ENCODE measurements at places on chromosomes 2 and 18.

DNA sequence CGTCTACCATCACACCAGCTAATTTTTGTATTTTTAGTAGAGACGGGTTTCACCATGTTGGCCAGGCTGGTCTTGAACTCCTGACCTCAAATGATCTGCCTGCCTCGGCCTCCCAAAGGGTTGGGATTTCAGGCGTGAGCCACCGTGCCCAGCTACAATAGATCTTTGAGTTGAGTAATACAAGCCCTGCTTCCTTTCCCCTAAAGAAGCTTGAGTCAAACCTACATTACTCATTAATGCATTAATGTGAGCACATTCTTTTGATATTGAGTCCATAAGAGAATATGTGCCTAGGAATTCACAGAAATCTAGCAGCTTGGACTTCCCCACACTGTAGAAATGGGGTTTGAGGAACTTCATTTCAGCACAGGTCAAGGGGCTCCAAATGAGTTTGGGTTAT, 39.6 kb downstream of the PSMG2 start:
- no peak for DNase-seq

DNA sequence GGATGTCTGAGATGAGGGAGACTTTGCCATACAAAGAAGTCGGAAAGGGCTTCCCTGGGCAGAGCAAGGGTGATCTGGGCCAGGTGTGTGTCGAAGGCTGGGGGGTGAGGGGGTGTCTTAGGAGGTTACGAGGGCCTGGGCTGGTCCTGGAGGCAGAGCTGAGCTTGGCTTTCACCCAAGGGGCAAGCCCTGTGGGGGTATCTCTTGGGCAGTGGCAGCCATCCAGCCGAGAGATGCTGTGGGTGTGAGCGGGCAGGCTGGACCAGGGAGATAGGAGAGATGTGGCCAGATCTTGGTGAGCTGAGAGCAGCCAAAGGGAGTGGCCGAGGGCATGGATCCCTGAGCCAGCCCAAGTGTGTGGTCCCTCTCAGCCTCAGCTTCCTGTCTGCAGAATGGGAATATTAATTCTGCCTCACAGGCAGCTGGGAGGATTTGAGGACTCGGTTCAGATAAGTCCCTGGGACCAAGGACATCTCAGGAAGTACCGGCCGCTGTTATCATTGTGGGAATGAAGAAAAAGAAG, 33.0 kb downstream of the MAL start:
- peak; percentile 42 for DNase-seq

DNA sequence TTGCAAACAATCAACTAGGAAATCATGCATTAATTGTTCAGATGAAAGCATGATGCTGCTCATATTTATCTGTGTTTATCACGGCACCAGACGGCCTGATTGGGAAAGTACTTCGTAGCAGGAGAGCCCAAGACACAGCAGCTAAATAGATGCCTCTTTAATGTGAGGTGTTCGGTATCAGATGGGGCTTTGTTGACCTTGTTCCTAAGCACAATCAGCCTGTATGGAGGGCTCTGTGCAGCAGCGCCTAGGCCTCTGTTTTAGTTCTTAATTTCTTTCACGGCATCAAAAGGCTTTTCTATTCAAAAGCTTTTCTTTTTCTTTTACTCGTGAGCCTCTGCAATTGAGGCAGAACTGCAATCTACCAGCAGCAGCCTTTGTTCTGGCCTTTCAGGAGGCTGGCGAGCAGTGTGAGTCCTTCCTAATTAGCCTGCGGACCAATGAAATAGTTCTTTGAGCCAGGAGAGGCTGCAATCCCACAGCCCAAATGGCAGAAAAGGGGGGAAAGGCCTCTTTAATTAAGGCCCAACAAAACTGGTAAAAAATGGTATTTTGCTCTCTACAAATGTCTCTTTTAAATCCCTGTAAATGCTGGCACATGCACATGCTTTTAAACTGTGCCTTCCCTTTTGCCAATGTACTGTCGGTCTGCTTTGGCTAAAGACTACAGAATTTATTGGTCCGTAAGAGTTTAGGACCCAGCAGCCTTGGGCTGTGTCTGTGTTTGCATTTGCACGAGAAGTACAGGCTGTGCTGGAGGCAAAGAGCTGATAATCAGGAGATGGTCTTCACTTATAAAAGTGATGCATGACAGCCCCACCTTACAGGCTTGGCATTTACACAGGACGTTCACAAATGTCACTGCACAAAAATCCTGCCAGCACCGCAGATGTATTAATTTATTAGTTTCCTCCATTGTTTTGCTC, 159.6 kb downstream of the RND3 start:
- no peak for DNase-seq

DNA sequence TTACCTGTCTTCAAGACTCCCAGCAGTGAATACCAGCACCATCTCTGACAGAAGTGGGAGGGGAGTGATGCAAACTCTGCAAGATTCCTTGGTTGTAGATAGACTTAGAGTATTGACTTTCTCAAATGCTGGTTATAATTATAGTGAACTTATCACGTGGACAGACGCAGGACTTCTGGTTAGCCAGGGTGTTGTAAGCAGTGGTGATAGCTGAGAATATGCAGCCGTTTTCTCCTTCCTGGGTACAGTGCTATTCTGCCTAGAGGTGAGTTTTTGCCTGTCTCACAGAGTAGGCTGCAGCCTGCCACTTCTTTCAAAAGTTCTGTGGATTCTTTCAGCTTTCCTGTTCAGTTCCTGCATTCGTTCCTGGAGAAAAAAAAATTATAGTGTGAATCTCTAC, 733 bp upstream of the CXCR2 start:
- DNase-seq: no peak
